ENCODE measurements at places on chromosomes 12 and 14. TPM values are rescaled to one million over a fixed set of nuclear protein-coding genes. Genes with fewer than 3 reads are reported as not detected.

The SERPINA4 gene
- total RNA-seq, result 0.24 TPM

The CACNA1C gene
- not detected for total RNA-seq

The GRIP1 gene
- total RNA-seq, result 5.5 TPM

The RNASE3 gene
- not detected for total RNA-seq

The RFLNA gene
- total RNA-seq, result 12.0 TPM

The PDZRN4 gene
- not detected for total RNA-seq

The OVCH1 gene
- not detected for total RNA-seq

The PAX9 gene
- total RNA-seq, result 16.8 TPM

The ATF7IP gene
- 22.8 TPM for total RNA-seq

The OR6C65 gene
- total RNA-seq, result not detected

The NAV3 gene
- 5.8 TPM for total RNA-seq

The TGM1 gene
- 69.1 TPM for total RNA-seq

The SAMD15 gene
- total RNA-seq, result 0.72 TPM

The MYBPC1 gene
- not detected for total RNA-seq

The LYSET gene
- total RNA-seq, result 10.9 TPM

The CSRP2 gene
- 12.1 TPM for total RNA-seq

The GNPNAT1 gene
- total RNA-seq, result 58.2 TPM

The GLT1D1 gene
- total RNA-seq, result not detected

The SLC7A8 gene
- total RNA-seq, result 2.4 TPM

The OR4E2 gene
- not detected for total RNA-seq

The TSPAN31 gene
- 82.2 TPM for total RNA-seq

The SIX4 gene
- total RNA-seq, result 7.0 TPM

The OR4M1 gene
- total RNA-seq, result not detected

The CDCA3 gene
- total RNA-seq, result 2.4 TPM

The LRP1-AS gene
- total RNA-seq, result not detected

The CLEC9A gene
- not detected for total RNA-seq

The COPZ1 gene
- 89.3 TPM for total RNA-seq

The SERPINA12 gene
- total RNA-seq, result not detected

The SPIC gene
- not detected for total RNA-seq

The AVPR1A gene
- not detected for total RNA-seq

The TRIP11 gene
- 31.3 TPM for total RNA-seq

The GNG2 gene
- not detected for total RNA-seq

The RASSF3 gene
- 20.2 TPM for total RNA-seq

The PWP1 gene
- total RNA-seq, result 95.9 TPM

The PNMA1 gene
- 9.6 TPM for total RNA-seq

The PTPRQ gene
- total RNA-seq, result not detected

The TCL1B gene
- not detected for total RNA-seq

The CCDC59 gene
- 67.5 TPM for total RNA-seq

The ANKS1B gene
- total RNA-seq, result 0.48 TPM

The HOXC6 gene
- 0.48 TPM for total RNA-seq

The LBHD2 gene
- total RNA-seq, result not detected

The PTPN6 gene
- total RNA-seq, result 13.0 TPM

The LTBP2 gene
- 37.4 TPM for total RNA-seq

The LALBA gene
- total RNA-seq, result not detected

The HOXC10 gene
- 2.2 TPM for total RNA-seq

All from tracheal epithelial cell (primary cell).